ENCODE measurements at places on chromosomes 7 and 10.

- no peak for DNase-seq
Observed at GRCh38 chr10:23324351-23324750, 20.2 kb downstream of the C10orf67 start.

GRCh38 chr7:52450816-52451215 is 584.6 kb upstream of the POM121L12 start:
- DNase-seq, result no peak

GRCh38 chr10:127990846-127991542 is 84.1 kb downstream of the PTPRE start:
- DNase-seq, result no peak

DNA sequence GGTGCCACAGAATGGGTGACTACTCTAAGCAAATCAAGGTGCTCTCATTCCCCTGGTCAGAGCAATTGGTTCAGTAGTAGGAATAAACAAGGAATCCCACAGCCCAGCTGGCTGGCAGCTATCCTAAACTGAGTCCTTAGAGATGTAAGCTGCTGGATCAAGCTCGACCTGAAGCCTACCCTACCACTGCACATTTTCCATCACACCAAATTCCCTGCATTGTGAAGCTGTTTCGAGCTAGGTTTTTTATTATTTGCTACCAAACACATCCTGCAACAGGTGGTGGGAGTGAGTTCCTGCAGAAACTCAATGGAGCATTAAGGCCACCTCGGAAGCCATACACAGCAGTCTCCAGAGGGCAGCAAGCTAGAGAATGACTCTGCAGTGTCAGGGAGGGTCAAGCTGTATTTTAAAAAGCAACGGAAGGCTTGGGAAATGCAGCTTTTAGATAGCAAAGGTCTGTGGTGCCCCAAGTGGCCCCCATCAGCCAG is 33.7 kb upstream of the TNRC18 start:
- DNase-seq, result no peak

DNA sequence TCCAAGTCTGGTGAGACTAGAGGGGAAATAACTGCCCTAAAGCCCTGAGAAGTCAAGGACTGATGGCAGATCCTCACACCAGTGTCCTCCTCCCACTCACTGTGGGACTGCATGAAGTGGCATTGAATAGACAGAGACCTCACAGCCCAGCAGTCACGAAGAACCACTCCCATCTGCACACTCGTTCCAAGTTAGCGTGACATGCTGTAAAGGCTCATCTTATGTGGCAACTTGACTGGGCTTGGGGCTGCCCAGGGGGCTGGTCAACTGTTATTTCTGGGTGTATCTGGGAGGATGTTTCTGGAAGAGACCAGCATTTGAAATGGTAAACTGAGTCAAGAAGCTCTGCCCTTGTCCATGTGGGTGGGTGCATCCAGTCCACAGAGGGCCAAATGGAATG is 104.7 kb downstream of the ADARB2 start:
- no peak for DNase-seq
